GM12864 (cell line): ENCODE measurements at places on chromosomes 16 and 17.

DNA sequence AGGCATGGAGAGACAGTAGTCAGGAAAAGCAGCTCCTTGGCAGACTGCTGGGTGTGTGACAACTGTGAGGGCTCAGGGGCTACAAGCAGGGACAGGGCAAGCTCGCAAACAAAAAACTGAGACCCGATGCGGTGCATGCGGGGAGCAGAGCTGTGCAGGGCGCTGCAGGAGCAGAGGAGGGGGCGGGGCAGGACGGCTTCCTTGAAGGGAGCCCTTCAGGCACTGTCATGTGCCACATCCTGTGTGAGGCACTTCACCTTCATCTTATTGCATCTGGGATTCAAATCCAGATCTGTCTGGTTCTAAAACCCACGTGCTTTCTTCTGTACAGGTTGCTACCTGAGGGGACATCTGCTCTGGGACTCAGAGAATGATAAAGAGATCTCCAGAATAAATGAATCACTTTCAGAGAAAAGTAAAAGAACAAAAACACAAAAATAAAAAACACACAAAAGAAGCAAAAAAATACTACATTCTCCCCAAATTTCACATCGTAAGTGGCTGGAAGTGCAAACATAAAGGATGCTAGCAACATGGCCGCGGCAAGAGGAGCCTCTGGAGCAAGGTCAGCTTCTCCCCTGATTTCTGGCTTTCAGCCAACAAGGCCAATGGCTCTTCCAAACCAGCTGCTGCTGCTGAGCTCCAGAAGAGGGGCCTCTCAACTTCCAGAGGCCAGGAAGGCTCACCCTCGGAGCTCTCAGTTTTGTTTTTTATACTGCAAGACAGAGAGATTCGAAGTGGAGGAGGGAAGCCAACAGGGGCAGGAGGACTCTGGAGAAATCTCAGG, 14.2 kb downstream of the LYRM9 start:
- DNase-seq, result no peak

GRCh38 chr16:23175651-23176050, 6.9 kb upstream of the SCNN1G start:
- DNase-seq, result no peak

DNA sequence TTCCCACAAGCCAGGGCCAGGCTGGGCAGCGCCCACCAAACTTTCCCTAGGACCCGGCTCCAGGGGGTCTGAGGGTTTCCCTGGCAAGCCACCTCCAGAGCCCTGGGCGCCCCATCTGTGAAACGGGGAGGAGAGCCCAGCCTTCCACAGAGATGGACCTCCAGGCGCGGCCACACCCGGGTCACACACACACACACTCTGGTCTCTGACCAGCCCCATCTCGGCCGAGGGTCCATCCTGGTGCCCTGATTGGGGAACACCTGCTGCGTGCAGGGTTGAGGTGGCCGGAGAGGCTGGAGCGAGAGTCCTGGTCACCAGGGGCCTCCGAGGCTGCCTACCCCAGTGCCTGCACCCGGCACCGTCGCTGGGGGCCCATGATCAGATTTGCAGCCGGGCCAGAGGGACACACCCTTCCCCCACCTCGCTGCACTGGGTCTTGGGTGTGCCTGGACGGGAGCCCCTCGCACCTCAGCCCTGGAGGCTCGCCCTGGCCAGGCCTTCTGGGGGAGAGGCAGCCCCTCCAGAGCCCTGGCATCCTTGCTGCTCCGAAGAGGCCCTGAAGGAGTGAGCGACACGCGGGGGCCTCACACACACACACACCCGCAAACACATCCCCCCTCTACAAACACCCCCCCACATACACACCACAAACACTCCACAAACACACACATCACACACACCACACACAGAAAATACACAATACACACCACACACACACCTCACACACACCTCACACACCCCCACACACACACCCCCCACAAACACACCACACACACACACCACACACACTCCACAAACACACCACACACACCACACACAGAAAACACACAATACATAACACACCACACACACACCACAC, 29.7 kb downstream of the SLC25A10 start:
- DNase-seq, result no peak

GRCh38 chr16:65024767-65025178, 97.1 kb downstream of the CDH11 start:
- no peak for DNase-seq

DNA sequence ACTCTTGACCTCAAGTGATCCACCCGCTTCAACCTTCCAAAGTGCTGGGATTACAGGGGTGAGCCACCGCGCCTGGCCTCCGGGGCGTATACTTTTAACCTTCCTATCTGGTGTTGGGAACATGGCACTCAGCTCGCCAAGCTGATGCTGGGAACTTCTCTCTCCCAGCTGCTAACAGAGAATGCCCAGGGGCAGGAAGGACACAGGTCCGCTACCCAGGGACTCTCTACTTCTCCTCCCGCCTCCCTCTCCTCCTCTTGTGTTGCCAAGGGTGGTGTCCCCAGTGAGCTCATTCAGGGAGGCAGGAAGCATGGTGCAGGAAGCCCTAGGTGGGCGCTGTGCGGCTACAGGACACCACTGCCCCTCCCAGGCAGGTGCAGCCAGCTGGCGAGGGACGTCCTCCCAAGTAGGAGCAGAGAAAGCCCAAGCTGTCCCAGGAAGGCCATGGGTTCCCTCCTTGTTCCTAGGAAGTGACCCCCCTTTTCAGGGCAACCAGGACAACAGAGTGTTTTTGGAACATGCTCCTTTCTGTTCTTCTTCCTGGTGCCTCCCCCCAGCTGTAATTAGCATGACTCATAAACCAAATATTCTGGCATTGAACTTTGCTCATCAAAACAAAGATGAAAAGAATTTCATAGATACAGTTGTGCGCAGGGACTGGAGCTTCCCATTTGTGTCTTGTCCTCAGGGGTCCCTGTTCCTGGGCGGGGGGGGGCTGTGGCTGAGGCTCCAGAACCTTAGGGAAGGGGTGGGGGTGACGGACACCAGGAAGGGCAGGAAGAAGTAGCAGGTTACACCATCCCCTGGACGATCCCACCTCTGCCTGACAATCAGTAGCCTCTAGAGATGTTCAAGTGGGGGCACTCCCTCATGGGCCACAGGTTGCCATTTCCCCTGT, 2.7 kb downstream of the C1QTNF1 start:
- DNase-seq, result no peak

DNA sequence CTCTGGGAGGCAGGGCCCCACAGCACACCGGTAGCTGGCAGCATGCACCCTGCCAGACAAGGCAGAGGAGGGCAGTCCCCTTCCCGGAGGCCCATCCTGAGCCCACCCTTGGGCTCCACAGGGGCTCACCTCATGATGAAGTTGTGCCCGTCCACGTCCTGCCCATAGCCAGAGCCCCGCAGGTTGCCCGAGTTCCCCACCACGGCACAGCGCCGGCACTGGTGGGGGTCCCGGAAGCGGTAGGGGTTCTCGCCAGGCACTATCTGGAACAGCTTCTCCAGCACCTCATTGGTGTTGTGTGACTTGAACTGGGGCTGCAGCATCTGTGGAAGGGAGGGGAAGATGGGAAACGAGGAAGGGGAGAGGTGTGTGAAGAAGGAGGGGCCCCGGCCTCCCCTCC, 44.0 kb downstream of the ST3GAL2 start:
- DNase-seq, result no peak

- DNase-seq, result no peak
Measured at GRCh38 chr16:59754854-59755253, 1020.7 kb upstream of the GOT2 start.

- DNase-seq, result peak; percentile 57
Measured at GRCh38 chr16:89422905-89423630, 67.3 kb downstream of the ANKRD11 start.

DNA sequence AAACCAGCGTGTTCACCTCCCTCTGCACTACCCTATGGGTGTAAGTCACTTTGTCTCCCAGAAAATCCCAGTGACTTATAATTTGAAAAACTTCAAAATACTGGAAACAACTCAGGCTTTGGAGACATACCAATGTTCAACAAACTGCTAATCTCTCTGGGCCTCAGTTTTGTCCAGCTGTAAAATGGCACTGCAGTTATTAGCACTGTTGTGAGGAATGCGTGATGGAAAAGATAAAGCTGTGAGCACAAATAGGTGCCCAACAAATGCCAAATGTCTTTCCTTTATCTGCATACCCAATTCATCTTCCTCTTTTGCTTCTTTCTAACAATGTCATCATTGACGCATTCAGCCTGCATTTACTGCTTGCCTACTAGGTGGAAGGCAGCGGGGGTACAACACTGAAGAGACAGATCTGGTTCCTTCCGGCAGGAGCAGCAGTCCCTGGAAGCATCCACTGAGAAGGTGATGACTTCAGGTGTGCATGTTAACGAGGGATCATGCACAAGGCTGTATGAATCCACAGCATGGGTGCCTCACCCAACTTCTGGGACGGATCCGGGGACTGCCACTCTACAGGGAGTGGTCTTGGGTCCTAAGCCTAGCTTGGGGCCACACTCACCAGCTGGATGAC, 63.4 kb downstream of the CYTH1 start:
- DNase-seq, result no peak

DNA sequence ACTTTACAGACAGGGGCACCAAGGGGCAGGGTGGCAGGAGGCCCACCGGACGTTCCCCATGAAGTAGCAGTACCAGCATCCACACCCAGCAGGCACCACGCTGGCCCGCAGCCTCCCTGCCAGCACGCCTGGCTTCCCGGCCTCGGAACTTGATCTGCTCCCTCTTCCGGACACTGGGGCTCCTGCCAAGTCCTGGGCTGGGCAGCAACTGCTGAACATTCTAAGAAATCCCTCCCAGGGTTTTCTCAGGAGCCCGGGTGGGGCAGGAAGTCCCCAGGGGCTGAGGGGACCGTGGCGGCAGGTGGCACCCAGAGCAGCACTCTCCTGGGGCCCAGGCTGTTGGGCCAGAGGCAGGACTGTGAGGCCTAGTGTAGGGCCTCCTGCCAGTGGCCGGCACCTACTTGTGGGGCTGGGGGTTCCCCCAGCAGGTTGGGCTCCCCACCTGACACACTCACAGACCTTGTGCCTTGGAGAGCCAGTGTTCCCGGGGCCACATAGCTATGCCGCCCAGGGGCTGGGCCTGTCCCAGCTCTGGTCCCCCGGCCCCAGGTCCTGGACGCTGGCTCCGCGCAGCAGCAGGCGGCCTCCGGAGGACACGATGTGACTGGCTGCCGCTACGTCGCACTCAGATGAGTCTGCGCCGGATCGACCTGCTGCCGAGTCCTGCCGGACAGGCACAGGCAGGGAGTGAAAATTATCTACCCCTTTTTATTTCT, 86.2 kb upstream of the CBX4 start:
- DNase-seq, result no peak

DNA sequence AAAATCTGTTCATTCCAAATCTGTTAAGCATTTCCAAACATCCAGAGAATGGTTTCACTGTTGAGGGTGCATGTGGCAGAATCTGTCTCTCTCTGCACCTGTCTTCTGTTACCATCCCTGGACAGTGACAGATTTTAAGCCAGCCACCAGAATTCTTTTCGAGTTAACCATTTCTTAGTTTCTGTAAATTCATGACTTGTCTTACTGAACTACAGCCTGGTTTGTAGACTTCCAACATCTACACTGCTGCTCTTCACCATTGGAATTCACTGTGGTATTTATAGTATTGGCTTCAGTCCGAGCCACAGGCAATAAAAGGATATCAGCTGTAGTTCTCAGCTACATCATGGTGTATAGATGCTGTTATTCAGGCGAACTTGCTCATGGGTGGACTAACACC, 47.6 kb downstream of the GOSR1 start:
- no peak for DNase-seq

GRCh38 chr17:6761779-6762178, 5.9 kb downstream of the XAF1 start:
- DNase-seq, result no peak

GRCh38 chr16:58264961-58265479, 29.8 kb downstream of the PRSS54 start:
- DNase-seq, result no peak

- peak; percentile 98 for DNase-seq
Measured at GRCh38 chr17:32523017-32523680, 36.4 kb downstream of the CDK5R1 start.

- DNase-seq, result no peak
Measured at GRCh38 chr17:16928406-16929034, 43.4 kb downstream of the TNFRSF13B start.

DNA sequence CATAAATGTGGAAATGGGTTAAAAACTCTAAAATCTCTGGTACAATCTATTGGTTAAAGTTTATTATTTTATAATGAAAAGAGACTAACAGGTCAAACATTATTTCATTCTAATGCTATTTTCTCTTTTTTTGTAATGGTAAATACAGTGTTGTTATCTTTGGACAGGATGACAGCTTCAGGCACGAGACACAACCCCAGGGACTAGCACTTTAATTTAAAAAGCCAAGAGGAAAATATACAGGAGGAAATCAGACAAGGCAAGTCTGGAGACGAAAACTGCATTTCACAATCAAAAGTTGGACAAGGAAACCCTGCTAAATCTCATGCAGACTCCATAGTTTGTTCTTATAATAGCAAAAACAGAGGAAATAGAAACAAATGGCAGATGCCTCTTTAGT, 589.1 kb upstream of the CDH8 start:
- no peak for DNase-seq
